ENCODE measurements at places on chromosomes 11 and 22.

DNA sequence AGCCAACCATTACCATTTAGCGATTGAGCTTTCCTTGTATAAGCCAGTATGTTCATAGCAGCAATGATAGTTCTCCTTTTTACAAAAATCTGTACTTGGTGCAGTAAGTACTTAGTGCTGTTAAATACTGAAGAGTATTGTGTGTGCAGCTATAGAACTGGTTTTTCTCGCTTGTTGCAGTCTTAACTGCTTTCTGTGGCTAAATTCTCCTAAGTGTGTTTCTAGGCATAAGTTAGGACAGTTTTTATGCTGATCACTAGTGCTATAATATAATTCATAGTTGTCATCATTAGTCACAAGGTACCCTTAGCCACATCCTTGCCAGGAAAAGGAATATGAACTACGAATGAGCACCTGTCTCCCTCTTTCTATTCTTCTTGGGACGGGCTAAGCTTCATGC, 107.7 kb downstream of the GRAMD1B start:
- DNase-seq = no peak

DNA sequence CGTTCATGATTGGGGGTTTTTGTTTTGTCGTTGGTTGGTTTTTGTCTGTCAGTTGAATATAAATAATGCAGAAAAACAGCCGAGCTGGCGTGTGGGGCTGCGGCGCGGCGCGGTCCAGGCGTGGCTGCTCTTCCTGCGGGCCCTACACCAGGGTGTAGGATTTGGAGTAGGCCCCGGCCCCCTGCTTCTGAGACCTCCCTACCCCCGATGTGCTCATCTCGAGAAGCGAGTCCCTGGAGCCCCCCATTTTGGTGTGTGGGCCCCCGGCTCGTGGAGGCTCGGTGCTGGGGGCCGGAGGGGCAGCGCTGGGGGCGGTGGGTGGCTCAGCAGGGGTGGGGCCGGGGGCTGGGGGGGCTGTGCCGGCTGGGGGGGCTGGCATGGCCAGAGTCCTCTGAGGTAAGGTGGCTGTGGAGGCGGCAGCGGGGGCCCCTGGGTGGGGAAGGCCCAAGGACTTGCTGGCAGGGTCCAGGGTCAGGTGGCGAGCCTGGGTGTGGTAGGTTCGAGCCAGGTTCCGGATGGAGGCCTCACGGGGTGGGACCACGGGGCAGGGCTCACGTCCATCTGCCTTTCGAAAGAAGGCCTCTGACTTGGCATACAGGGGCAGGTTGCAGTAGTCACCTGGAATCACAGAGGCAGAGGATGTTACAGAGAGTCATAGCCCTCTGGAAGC, 100.7 kb downstream of the CEP164 start:
- DNase-seq = no peak

GRCh38 chr11:23318670-23319069, 458.4 kb upstream of the CCDC179 start:
- DNase-seq = no peak

- DNase-seq = no peak
Observed at GRCh38 chr11:3184732-3185347, 19.7 kb upstream of the OSBPL5 start.

All from stimulated activated CD8-positive, alpha-beta memory T cell treated with anti-CD3 and anti-CD28 coated beads, Interleukin-12 subunit alpha, Interleukin-12 subunit beta, amount 100 ng/mL, for 4 hours (primary cell).